ENCODE measurements at places on chromosomes 2 and 18.

DNA sequence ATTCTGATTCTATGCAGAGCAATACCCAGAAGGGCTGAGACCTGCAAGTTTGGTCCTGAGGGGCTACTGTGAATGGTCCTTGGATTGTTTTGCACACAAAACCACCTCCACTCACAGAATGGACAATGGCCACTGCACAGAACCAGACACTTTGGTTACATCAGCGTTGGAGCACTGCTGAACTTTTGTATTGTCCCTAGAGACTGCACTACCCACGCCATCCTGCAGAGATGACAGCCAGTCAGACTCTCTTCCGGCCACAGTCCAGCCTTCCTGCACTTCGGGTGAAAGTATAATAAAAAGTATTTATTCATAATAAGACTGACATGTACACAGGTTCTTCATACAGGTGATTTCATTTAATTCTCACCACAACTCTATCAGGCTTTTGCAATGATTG is 35.7 kb downstream of the CELF4 start:
- DNase-seq, result no peak

- DNase-seq, result no peak
Measured at GRCh38 chr2:66869076-66869475, 434.2 kb downstream of the MEIS1 start.

DNA sequence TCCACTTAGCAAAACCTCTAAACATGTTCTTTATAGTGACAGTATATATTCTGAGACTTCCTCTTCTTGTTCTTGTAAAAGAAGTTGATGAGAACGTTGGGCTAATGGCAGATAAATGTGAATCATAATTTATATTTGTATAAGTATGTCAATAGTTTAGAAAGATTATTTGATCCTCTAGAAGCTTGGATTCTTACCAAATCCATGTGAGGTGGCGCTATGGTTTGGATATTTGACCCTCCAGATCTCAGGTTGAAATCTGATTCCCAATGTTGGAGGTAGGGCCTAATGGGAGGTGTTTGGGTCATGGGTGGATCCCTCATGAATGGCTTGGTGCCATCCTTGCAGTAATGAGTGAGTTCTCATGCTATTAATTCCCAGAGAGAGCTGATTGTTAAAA is 29.8 kb upstream of the SCN1A start:
- no peak for DNase-seq

DNA sequence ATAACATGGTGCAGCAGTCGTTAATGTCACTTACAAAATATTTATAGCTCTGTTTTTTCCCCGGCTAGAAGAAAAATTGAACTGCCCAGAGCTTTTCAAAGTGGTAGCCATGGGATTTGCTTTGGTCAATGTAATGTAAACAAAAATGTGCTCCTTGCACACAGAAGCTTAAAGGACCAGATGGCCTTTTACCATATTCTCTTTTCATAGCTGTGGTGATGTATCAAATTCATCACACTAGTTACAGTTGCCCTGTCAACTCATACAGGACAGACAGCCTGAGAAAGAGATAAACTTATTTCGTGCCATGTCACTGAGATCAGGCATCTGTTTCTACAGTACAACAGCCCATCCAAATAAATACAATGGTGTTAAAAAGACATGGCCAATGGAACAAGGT is 368.1 kb upstream of the CDH19 start:
- DNase-seq, result no peak

DNA sequence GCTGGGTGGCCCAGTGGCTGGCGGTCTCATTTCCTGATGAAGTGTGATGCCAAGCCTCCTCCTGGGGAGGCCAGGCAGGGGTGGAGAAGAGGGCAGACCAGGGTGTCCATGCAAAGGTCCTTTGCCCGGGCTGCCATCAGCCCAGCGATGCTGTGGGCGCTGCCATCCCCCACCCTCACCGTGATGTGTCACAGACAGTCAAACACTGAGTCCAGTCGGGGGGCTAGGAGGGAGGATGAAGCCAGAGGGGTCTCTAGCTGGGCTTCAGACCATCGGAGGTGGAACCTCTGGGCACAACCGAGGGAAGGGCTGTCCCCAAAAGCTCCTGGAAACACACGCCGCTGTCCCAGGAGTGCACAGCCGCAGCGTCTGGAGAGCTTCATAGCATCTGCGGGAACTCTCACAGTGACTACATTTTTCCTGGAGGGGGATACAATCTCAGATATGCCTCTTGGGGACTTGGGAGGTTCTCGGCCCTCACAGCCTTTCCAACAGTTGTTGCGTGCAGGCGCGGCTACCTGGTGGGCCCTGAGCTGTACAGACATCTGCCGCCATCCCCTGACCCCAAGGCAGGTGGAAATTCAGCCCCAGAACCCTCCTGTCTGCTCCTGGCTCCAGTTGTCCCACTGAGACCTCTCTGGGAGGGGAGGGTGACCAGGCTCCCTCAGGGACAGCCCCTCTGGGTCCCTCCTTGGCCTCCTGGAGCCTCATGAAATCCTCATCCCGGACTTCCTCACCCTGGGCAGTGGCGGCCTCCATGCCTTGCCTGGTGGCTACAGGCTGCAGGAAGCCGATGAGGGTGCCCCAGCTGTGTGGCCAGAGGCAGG is 26.5 kb upstream of the OTOS start:
- DNase-seq, result no peak

- no peak for DNase-seq
Measured at GRCh38 chr2:105775809-105776559, 31.3 kb downstream of the NCK2 start.

Data from activated T-helper 1 cell treated with anti-CD3 and anti-CD28 coated beads, Interleukin-2, amount 50 U/mL, for 16 hours (primary cell).